ENCODE measurements at places on chromosomes 2 and 18.

- no peak for DNase-seq
Observed at GRCh38 chr18:57113799-57114420, 33.0 kb upstream of the BOD1L2 start.

DNA sequence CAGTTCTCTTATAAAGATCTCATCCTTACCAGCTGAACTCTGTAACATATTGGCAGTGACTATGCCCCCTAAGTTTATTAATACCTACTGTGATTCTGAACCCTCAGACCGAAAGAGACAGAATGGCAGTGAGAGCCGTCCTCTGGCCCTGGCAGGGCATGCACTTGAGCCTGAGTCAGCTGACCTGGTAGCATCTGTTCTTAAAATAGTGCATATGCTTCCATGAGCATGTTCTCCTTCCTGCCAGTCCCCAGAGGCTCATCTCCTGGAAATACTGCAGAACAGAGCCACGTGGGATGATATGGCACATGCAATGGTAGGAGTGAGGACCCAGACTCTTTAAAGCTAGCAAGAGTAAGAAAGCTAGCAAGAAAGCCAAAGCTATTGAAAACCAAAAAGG is 59.0 kb downstream of the RASGRP3 start:
- DNase-seq, result no peak

DNA sequence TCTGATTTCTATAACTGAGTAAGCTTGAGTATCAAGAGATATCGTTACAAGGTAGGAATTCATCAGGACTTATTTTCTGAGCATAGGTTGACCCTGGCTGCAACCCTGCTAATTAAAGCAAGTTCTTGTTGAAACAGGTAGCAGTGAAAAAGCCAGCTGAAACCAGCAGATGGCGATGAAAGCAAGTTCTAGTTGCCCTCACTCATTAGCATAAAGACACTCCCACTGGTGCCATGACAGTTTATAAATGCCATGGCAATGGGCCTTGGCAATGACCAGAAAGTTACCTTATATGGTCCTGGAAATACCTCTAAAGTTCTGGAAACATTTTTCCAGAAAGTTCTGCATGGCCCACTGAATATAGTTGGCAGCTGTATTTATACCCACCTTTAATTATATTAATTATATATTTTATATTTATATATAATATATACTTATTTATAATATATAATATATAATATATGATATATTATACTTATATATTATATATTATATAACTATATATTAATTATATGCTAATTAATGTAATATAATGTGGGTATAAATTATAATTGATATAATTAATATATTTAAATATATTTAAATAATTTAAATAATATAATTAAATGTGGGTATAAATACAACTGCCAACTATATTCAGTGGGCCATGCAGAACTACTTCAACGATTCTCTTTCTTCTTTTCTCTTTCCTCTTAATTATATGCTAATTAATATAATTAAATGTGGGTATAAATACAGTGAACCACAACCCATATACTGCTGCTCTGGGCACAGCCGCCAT is 188.0 kb downstream of the CDH7 start:
- peak; percentile 20 for DNase-seq

- peak; percentile 99 for DNase-seq
Observed at GRCh38 chr2:85538507-85539360, at the start of gene MAT2A. MAT2A (plus strand) TSS chr2:85539168; CDS start chr2:85539288, 120 bp downstream.

- DNase-seq, result no peak
Observed at GRCh38 chr18:37586656-37587225, 21.1 kb upstream of the CELF4 start.

DNA sequence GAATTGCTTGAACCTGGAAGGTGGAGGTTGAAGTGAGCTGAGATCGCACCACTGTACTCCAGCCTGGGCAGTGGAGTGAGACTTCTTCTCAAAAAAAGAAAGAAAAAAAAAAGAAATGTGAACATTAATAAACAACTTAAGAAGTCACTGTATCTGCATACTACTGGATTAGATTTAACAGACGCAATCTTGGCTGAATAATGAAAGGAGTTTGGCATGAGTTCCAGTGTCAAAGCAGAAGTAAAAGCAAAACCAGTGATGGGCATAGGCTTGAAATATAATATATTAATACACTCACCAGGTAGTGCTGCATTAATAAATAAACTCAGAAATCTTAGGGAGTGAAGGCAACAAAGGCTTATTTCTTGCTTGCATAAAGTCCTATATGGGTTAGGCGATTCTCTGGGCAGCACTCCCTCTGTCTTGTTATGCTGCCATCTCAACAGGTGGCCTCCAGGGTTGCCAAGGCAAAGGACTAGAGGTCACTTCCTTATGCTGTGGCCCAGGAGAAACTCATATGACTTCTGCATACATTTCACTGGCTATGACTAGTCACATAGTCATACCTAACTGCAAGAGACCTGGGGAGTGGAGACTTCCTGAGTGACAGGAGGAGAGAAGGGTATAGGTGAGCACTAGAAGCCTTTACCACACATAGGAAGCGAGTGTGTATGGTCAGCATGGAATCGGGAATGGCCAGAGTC is 296.2 kb upstream of the SPRED2 start:
- DNase-seq, result no peak

- no peak for DNase-seq
Observed at GRCh38 chr2:238563551-238563950, 136.8 kb downstream of the ASB1 start.

DNA sequence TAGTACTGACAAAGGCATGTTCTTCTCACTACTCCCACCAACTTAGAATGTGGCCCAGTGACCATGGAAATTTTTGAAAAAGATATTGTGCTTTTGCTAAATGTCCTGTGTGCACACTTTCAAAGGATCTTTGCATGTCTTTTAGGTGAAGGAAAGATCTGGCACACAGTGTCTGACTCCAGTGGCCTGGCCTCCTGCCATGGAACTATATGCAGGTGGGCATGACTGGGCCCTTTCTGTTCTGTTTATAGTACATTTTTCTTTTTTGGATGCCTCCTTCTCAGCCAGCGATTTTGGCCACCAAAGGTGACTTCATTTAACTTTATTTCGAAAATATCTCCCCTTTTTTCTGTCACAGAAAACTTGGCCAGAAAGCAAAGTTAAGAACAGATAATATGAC is 999.7 kb upstream of the PIK3C3 start:
- DNase-seq, result no peak

- DNase-seq, result no peak
Observed at GRCh38 chr2:189609423-189609816, 28.8 kb upstream of the SLC40A1 start.

DNA sequence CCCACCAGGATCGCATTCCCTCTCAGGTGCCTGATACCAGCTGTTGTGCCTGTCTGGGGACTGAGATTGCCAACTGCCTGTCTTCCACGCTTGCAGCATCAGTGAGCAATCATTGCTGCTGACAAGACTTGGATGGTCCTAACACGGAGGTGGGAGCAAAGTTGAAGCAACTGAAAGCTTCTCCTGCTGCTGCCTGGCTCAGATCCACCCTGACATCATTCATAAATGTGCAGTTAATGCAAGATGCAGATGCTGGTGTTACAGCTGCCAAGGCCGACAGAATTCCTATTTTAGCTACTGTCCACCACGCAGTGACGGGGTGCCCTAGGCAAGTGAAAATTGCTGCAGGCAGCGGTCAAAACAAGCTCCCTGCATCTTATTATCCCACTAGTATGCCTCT is 131.4 kb downstream of the VWC2L start:
- no peak for DNase-seq

Measured in neural crest cell (in vitro differentiated cells).